ENCODE measurements at places on chromosomes 11 and 22.

DNA sequence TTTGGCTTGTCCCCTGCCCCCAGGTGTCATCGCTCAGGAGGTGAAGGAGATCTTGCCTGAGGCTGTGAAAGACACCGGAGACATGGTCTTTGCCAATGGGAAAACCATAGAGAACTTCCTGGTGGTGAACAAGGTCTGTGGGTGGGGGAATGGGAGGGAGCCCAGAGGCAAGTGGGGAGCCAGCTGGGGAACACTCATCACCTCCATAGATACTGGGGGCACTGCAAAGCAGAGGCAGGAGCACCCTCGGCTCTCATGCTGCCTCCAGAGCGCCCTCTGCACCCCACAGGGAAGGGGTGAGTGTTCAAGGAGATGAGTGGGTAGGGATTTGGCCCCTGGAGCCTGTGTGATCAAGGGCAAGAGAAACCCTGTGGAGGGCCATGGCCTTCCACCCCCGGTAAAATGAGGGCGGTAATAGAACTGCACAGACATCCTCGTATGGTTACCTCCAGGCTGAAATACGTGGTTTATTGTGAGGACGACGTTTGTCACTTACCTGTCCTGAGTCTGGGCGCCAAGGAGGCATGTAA, 14.0 kb downstream of the TMEM258 start:
- DNase-seq = no peak

DNA sequence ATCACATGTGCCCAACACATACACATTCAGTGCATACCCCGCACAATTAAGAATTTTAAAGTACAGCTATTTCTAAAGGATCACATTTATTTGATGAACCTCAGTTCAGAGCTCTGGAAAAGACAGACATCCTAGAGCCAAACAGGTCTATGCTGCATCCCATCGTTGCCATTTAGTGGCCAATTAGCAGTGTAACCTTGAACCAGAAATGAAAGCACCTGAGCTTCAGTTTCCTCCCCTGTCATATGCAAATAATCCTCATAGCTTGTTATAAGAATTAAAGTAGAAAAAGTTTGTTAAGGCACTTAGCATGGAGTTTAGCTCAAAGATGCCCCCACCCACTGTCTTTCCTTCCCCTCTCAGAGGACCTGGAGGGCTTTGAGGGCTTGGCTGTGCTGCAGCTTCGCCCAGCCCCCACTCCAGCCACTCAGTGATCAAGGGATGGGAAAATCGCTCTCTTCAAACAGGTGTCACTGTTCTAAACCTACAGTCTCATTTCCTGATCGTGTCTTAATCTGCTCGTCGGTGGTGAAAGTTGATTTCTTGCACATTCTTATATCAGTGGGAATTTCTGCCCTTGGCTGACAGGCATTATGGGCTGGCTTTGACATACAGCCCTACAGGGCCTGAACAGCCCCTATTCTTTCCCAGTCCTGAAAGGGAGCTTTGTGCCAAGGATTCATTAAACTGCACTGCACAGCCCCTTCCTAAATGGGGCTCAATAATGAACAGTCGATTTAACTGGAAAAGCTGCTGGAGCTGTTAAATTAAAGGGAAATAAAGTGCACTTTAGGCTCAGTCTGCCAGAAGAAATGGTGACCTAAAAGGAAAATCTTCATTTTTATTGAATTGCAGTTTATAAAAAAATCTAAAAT, 23.3 kb upstream of the FAM181B start:
- DNase-seq = no peak

GRCh38 chr11:116229236-116229970, 543.4 kb downstream of the BUD13 start:
- DNase-seq = no peak

DNA sequence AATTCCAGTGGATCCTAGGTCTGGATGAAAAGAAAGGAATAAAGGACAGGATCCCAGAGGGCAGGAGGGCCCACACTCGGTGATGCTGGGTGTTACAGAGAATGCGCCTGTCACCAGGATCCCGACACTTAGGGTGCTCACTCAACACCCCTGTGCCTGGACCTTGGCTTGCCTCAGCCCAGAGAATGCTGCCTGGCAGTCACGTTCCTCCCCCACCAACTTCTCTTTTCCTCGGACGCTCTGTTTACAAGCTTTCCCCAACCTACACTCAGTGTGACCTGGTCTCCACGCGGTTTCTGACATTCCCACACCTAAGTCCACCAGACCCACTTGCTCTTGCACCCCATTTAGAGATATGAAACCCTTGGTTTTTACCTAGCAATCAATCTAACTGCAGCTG, 38.0 kb upstream of the ETS1 start:
- DNase-seq = no peak

- no peak for DNase-seq
Observed at GRCh38 chr11:93775289-93775688, 8.8 kb upstream of the MED17 start.
